Fibroblast of lung (primary cell): ENCODE measurements at places on chromosomes 4 and X. TPM values are rescaled to one million over a fixed set of nuclear protein-coding genes. Genes with fewer than 3 reads are reported as not detected.
A peak's percentile ranks its signal among the peaks of the same experiment; 100 is the strongest.

- peaks cover 3% of the 10 kb centered on the region for H3K4me1 ChIP-seq
- DNase-seq: no peak
- no peaks in the 10 kb centered on the region for H3K36me3 ChIP-seq
- H3K27me3 ChIP-seq: no peaks in the 10 kb centered on the region
- H3K27ac ChIP-seq: no peak overlapping the region
- no peak overlapping the region for H3K4me3 ChIP-seq
Observed at GRCh38 chr4:153453402-153453801, 12.8 kb upstream of the TMEM131L start.

GRCh38 chr4:48640225-48640624 lies 139.9 kb downstream of the FRYL start:
- no peak overlapping the region for H3K27ac ChIP-seq
- H3K27me3 ChIP-seq: no peaks in the 10 kb centered on the region
- H3K4me1 ChIP-seq: peaks cover 8% of the 10 kb centered on the region
- H3K36me3 ChIP-seq: no peaks in the 10 kb centered on the region
- DNase-seq: no peak

- no peak overlapping the region for H3K27ac ChIP-seq
- no peaks in the 10 kb centered on the region for H3K27me3 ChIP-seq
- no peak for DNase-seq
- H3K36me3 ChIP-seq: no peaks in the 10 kb centered on the region
- H3K4me3 ChIP-seq: no peak overlapping the region
- no peaks in the 10 kb centered on the region for H3K4me1 ChIP-seq
Observed at GRCh38 chr4:139858436-139859205, 193.0 kb downstream of the MGST2 start.

- peak; percentile 63 for DNase-seq
- H3K36me3 ChIP-seq: no peaks in the 10 kb centered on the region
- H3K27me3 ChIP-seq: no peaks in the 10 kb centered on the region
- H3K4me3 ChIP-seq: no peak overlapping the region
- H3K4me1 ChIP-seq: no peaks in the 10 kb centered on the region
Observed at GRCh38 chrX:13341491-13342101, 21.7 kb upstream of the ATXN3L start.

- peak; percentile 17 for DNase-seq
- H3K4me1 ChIP-seq: no peaks in the 10 kb centered on the region
- H3K27ac ChIP-seq: no peak overlapping the region
- no peaks in the 10 kb centered on the region for H3K27me3 ChIP-seq
- H3K36me3 ChIP-seq: no peaks in the 10 kb centered on the region
- H3K4me3 ChIP-seq: no peak overlapping the region
Observed at GRCh38 chr4:181933471-181933870, 309.7 kb upstream of the TENM3 start.

The PDCL2 gene
- not detected in 2 replicates for polyA plus RNA-seq

The TRPC3 gene
- polyA plus RNA-seq: 0.52 and 2.3 TPM in 2 replicates

The MAGEA2 gene
- polyA plus RNA-seq: not detected in 2 replicates

The DCAF8L2 gene
- polyA plus RNA-seq: not detected in 2 replicates
